SHP77 treated with DMSO at 0.1 percent for 48 hours (cell line): ENCODE measurements at places on chromosomes 11 and 22.

DNA sequence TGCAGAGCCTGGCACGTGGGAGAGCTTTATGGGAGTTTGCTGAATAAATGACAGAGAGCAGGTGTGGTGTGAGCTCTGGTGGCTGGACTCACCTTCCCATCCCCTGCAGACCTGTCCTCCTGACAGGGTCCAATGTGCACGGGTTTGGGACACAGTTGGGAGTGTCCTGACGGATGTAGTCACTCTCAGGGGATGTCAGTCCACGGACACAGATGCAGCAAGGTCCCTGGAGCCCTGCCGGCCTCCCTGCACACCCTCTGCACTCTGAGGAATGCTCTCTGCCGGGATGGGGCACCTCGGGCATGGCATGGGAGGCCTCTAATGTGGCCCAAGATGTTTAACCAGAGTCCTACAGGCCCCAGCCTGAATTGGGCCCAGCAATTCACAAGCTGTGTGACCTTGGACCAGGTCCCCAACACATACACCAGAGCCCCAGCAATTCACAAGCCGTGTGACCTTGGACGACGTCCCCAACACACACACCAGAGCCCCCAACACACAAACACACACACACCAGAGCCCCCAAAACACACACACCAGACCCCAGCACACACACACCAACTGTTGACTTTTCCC, 30.0 kb upstream of the RFPL3 start:
- DNase-seq: no peak

DNA sequence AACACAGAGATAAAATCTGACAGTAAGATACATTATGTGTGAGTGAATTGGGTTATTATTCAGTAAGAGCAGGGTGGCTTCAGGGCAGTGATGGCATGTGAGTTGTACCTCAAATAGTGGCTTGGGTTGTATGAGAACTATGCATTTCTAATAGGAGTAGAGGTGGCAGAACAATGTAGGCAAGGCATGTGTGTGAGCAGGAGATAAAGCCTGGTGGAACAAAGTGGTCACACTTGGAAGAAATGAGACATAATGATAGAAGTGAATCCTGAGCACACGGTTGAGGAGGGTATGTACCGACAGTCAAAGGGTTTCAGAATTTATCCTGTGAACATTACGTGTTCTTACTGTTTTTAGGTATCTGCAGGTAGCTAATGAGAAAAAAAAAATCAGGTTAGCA, 159.3 kb downstream of the CASP12 start:
- no peak for DNase-seq

DNA sequence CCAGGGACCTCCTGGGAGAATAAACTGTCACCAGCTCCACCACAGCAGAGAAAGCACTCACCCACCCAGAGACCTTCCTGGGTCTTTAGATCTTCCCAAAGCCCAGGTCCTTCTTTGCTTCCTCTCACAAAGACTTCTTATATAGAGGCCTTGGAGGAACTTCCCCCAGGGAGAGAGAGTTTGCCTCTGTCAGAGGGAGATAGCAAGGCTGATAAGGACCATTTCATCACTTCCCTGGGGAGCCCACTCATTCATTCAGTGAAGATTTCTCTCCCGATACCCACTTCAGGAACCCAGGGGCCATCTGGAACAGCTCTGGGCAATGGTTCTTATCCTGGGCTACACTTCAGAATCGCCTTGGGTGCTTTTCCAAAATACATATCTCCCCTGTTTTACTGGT, at the start of gene PRG2:
PRG2 (minus strand) TSS at position 116 of the 400 bp plus-strand sequence. CDS start 706 bp downstream, outside the sequence.
- DNase-seq: no peak

- no peak for DNase-seq
Measured at GRCh38 chr11:22860241-22860640, at the start of gene CCDC179. Gene CCDC179, minus strand, starts transcription at chr11:22860474. Its CDS starts 53 bp downstream, at chr11:22860421.

- no peak for DNase-seq
Measured at GRCh38 chr11:11669233-11669846, 47.5 kb upstream of the GALNT18 start.

- DNase-seq: no peak
Measured at GRCh38 chr11:115720602-115721245, 216.5 kb upstream of the CADM1 start.

DNA sequence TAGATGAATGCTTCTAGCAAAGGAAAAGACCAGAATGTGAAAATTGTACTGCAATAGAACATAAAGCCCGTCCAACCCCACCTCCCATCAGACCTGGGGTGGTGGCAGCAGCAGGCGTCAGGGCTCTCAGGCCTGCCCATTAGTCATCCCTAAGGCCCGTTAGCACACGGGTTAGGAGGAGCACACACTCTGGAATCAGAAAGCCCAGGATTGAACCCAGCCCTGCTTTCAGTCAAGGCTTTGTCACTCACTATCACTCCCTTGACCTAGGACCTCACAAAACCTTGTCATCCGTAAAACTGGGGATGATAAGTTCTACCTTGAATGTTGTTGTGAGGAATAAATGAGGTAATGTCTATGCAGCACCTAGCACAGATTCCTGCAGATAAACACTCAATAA, 26.9 kb downstream of the MICAL3 start:
- DNase-seq: no peak

- DNase-seq: no peak
Measured at GRCh38 chr11:125312391-125312790, 147.8 kb downstream of the PKNOX2 start.

GRCh38 chr11:59197991-59198390, 14.7 kb downstream of the MPEG1 start:
- DNase-seq: no peak

DNA sequence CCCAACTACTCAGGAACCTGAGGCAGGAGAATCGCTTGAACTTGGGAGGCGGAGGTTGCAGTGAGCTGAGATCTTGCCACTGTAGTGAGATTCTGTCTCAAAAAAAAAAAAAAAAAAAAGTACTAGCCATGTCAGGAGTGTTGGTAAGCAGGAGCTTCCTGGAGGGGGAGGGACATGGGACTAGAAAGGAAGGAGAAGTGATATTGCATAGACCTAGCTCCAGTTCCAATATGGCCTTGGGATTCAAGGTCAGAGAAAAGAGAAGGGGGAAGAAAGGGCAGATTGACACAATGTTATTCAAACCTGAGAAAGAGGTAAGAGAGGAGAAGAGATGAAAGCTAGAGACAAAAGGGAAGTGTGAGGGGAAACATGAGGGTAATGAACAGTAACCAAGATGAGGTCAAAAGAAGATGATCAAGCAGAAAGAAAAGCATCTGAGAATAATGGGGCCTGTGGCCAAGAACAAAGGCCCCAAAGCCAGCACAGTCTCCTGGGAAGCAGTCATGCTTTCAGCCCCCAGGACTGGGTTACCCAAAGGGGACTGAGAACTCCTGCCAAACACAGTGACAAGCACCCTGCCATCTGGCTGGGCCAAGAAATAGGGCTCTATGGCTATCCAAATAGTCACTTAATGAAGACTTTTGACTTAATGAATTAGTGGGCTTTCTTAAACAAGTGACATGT, 51.7 kb upstream of the FTH1 start:
- DNase-seq: no peak

GRCh38 chr22:20565761-20566160, 58.4 kb downstream of the MED15 start:
- DNase-seq: no peak

DNA sequence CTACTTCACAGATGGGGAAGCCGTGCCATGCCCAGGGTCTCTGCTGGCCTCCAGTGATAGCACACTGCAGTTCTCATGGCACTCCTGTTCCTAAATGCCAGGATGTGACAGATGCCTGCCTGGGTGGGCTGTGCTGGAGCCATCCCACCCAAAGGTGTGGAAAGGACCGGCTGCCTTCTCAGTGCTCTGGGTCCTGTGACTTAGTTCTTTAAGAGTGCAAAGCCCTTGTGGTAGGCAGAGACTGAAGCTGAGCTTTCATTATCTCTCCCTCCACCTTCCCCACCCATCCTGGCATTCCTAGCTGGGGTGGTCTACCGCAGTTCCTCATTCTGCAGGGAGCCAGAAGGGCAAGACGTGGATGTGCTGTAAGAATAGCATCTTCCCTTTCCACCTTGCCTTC, 150.1 kb downstream of the CEP164 start:
- DNase-seq: no peak

- no peak for DNase-seq
Measured at GRCh38 chr22:39556970-39557841, 13.3 kb upstream of the CACNA1I start.

DNA sequence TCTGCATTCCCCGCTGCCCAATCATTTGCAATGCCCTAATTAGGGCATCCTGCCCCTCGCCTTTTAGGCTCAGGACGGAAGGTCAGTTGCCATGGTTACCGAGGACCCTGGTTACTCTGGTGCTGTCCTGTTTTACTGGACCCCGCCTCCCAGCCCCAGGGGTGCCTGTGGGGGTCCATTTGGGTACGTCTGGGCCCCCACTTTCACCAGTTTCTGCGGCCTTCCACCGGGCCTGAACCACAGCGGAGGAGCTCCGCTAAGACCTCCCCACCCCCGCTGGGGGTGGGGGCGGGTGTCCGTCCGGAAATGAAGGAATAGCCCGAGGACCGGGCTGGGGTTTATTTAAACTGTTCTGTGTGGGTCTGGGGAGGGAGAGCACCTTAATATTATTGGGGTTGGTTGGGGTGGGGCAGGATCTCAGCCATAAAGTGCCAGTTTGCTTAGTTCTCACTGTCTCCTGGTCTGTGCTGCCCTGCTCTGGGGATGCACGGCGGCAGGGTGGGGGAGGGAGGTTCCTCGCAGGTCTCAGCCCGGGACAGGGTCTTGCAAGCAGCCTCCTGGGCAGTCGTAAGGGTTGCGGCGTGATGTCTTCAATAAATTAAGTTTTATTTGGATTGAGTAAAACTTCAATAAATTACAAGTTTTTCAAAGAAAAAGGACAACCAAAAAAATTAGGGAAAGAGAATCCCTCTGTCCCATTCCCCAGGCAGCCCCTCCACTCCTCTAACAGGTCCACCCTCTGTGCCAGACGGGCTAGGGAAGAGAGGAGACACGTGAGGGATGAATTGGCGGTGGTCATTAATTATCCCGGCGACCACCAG, 5.3 kb downstream of the PHOX2A start:
- no peak for DNase-seq

GRCh38 chr22:23789638-23790037, 2.9 kb downstream of the SMARCB1 start:
- no peak for DNase-seq

GRCh38 chr11:32561835-32562234, 21.8 kb upstream of the EIF3M start:
- DNase-seq: no peak

DNA sequence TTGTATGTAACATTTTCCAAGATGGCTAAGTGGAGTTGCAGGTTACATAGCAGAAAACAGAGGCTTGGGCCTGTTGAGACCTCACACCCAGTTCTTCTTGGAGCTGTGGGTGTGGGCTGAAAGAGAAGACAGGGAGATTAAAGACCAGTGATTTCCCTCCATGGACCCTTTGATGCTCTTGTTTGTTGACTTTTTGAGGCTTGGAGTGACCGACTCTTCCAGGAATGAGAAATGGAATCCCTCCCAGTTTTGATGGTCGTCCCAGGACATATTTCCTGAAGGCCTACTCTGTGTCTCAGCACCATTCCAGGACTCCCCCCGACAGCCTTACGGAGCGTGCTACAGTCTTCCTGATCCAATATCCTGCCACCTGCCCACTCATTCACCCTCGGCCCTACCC, 96.9 kb downstream of the PTPRJ start:
- no peak for DNase-seq

DNA sequence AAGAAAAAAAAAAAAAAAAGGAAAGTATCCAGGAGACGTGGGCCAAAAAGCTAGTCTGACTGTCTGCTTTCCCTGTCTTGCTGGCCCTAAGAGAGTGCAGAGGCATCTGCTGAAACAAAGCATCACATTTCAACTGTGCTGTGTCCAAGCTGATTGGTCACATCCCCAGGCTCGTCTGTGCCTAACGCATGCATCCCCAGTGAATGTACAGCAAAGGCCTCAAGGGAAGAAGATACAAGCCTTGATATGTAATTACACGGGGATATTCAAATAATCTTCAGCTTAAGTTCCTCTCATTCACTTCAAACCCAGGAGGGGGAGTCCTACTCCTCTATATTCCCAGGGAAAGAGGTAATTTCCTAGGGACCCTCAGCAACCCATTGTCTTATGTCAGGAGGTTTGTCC, 5.4 kb upstream of the SORL1 start:
- DNase-seq: no peak

DNA sequence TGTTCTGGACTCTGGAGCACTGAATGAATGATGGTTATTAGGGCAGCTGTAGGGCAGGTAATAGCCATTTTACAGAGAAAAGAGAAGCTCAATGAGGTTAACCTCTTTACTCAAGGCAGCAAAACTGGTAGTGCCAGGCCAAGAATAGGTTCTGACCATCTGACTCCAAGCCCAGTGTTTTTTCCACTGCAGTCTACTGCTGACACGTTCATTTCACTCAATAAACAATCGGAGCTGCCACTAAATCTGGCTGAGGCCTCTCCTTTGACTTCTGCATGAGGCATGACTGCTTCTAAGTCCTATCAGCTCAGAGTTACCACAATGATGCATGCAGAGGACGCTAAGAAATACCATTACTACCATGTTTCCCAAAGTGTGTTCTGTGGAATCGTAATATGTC, 117.6 kb downstream of the ARL14EP start:
- DNase-seq: no peak

GRCh38 chr11:7501251-7501650, 12.5 kb upstream of the PPFIBP2 start:
- DNase-seq: no peak

DNA sequence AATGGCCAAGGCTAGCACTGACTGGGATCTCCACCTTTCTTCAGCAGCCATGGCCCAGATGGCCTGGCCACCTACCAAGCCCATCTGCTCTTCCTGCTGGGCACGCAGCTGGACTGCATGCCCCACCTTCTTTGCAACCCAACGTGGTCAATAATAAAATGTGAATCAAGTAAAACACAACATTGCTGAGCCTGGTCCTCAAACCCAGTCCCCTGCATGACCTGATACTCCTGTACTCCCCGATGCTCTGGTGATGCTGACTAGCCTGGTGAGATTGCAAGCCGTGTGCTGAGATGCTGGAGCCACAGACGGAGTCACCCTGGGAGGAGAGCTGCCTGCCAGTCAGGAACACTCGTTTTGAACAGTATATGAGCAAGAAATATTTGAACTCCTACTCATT, 34.0 kb downstream of the PARVG start:
- DNase-seq: no peak

GRCh38 chr11:134248910-134249480, 4.2 kb downstream of the THYN1 start:
- no peak for DNase-seq

GRCh38 chr11:31641477-31642062, 132.0 kb downstream of the ELP4 start:
- DNase-seq: peak; percentile 29

DNA sequence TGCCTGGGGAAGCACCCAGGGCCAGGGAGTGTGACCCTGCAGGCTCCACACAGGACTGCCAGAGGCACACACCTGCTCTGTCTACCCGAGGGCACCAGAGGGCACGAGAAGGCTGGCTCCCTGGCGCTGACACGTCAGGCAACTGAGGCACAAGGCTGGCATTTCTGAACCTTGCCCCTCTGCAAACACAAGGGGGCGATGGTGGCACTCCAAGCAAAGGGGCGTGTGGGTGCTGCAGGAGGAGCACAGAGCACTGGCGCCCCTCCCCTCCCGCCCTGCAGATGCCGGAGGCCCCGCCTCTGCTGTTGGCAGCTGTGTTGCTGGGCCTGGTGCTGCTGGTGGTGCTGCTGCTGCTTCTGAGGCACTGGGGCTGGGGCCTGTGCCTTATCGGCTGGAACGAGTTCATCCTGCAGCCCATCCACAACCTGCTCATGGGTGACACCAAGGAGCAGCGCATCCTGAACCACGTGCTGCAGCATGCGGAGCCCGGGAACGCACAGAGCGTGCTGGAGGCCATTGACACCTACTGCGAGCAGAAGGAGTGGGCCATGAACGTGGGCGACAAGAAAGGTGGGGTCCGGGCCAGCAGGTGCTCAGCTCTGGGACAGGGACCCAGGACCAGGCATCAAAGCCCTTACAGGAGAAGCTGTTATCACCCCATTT, 20.8 kb upstream of the TXNRD2 start:
- peak; percentile 45 for DNase-seq
